A375 (cell line): ENCODE measurements at places on chromosomes 4 and X. TPM values are rescaled to one million over a fixed set of nuclear protein-coding genes. Genes with fewer than 3 reads are reported as not detected.

CYSLTR1 gene
- 0.16 TPM in 1 of 2 replicates, not detected in the other for total RNA-seq

RBM3 gene
- 282 and 286 TPM in 2 replicates for total RNA-seq

C1QTNF7 gene
- total RNA-seq, result not detected in 2 replicates

NALF2 gene
- 0.27 and 0.41 TPM in 2 replicates for total RNA-seq

FRMD7 gene
- 0.11 TPM in 1 of 2 replicates, not detected in the other for total RNA-seq

EVC gene
- 20.7 and 22.7 TPM in 2 replicates for total RNA-seq

HNRNPH2 gene
- total RNA-seq, result 41.8 and 47.1 TPM in 2 replicates
